T-helper 17 cell (primary cell): ENCODE measurements at places on chromosomes 4 and X.

- DNase-seq: no peak
Observed at GRCh38 chr4:41692717-41693345, 55.7 kb downstream of the PHOX2B start.

DNA sequence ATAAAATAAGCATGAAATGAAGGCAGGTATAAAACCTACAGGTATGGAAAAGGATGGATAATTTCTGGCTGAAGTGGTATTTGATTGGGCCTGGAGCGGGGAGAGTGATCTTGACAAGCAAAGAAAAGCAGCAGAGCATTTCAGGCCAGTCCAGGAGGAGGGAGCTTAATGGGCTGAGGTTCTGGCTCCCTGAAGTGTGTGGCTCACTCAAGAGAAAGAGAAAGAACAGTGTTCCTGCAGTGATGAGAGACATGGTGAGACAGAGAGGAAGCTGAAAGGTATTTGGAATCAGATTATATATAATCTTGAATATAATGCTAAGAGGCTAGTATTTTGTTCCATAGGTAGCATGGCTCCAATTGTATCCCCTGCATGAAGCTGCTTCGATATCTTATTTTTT is 153.5 kb downstream of the MGST2 start:
- no peak for DNase-seq

DNA sequence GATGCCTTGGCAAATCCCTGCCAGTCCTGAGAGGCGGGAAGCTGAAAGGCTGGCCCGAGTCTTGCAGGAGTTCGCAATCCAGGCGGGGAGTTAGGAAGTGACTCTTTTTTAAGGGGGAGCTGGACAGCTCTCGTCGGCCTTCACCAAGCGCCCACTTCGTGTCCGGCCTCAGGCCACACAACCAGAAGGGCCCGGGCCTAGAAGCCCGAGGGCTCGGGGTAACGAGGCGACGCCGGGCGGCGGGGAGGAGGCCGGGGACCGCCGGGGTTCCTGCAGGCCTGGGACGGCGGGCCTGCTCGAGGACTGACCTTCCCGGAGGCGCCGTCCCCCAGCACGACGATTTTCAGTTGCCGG is 395 bp downstream of the RAB28 start:
- no peak for DNase-seq

- DNase-seq: no peak
Observed at GRCh38 chrX:131054906-131055305, 3.2 kb upstream of the ARHGAP36 start.

DNA sequence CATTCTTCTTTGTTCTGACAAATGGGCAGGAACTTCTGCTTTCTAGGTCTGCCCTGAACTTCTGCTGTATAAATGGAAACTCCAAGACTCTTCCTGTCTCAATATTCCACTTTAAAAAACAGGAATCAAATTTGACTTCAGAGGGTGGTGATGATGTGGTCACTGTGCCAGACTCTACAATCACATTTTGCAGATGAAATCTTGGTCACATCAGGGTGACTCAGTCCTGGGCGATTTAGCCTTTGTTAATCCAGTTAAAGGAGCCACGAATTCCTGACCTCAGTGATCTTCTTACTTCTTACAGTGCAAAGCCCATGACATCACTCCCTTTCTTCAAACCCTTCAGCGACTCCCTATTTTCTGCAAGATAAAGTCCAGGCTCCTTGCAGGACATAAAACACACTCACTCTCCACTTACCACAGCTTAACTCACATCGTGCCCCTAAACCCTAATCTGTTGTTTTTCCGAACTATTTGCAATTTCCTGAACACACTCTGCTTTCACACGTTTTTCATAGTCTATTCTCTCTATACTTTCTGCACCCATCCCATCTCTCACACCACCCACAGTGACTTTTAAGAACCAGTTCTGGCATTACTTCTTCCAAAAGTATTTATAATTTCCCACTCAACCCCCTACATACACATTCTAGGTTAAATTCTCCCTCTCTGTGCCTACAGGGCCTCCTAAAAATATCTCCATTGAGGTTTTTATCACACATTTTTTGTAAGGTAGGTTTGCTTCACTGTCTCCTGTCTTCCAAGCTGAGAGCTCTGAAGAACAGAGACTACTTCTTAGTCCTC is 11.1 kb downstream of the GASK1B start:
- no peak for DNase-seq

DNA sequence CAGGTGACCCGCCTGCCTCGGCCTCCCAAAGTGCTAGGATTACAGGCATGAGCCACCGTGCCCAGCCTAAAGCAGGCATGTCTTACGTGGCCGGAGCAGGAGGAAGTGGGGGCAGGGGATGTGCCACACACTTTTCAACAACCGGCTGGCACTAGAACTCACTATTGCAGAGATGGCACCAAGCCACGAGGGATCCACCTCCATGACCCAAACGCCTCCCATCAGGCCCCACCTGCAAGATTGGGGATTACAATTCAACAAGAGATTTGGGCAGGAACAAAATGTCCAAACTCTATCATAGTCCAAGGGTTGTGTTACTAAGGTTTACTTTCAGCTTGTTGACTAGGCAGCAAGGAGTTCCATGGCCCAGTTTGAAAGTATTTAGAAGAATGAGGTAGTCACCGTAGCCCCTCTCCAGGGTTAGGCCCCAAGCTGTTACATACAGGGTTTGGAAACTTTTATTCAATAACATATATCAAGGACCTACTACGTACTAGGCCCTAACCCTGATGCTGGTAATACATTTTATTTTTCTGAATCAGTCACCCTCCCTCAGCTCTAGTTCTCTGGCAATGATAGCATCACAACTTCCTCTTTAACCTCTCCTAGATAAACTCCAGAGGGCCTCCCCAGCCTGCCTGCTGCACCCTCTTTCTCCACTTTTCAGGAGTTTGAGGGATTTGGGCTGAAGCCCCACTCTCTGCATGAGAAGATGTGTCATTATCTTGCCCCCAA is 18.0 kb upstream of the TBC1D14 start:
- no peak for DNase-seq

DNA sequence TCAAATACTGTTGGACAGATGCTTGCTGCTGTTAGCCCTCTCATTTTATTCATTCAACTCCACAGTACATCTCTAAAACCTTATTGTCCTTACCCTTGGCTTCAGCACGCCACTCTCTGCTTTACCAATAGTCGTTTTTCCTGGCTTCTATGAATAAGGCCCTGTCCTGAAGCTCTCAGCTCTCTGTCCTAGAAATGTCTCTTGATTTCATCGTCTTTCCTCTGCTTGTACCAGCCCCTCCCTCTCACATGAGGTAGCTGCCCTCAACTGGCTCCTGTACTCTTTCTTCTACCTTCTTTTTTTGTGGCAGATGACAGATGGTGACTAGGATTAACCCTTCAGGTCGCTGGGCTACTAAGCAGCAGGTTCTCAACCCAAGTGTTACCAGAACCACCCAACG is 11.4 kb downstream of the ADGRA3 start:
- no peak for DNase-seq

GRCh38 chr4:118839221-118839927 is 3.4 kb upstream of the SEC24D start:
- no peak for DNase-seq

DNA sequence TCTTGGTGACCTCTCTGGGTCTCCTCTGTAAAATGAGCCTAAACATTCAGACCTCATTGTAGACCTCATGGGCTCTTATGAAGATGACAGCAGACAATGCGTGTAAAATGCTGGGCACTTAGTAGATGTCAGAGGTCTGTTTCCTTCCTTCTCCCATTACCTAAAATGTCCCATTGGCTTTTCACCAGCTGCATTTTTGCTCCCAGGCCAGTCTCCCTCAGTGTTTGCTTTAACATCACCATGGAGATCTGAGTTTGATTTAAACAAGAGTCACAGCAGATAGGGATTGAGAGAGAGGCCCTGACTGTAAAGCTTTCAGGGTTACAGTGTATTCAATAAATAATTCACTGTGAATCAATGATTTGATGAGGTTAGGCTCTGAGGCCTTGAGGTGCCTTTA is 24.3 kb downstream of the PSAPL1 start:
- no peak for DNase-seq

- DNase-seq: no peak
Observed at GRCh38 chr4:6692379-6692778, 1.3 kb upstream of the S100P start.

DNA sequence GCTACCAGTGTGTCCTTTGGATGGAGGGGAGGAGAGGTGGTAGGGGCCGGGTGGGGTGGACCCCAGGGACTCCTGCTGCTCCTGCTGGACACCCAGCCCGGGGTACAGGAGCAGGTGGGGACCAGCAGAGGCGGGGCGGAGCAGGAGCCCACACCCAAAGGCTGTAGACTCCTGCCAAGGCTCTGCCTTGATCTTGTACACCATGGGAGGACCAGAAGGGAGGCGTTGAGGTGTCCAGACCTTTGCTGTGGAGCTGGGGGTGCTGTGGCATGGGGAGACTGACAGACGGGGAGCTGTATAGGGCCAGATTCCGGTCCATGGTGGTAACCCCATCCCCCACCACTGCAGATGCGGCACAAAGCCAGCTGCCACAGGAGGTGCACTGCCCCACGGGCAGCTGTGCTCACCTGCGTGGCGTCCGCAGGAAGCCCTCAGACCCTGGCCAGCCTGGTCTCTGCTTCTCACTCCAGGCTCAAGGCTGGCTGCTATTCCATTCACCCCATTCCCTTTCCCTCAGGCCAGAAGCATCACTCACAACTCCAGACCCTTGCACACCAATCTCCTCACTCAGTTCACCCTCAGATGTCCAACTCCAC is 5.0 kb upstream of the SLC26A1 start:
- no peak for DNase-seq

DNA sequence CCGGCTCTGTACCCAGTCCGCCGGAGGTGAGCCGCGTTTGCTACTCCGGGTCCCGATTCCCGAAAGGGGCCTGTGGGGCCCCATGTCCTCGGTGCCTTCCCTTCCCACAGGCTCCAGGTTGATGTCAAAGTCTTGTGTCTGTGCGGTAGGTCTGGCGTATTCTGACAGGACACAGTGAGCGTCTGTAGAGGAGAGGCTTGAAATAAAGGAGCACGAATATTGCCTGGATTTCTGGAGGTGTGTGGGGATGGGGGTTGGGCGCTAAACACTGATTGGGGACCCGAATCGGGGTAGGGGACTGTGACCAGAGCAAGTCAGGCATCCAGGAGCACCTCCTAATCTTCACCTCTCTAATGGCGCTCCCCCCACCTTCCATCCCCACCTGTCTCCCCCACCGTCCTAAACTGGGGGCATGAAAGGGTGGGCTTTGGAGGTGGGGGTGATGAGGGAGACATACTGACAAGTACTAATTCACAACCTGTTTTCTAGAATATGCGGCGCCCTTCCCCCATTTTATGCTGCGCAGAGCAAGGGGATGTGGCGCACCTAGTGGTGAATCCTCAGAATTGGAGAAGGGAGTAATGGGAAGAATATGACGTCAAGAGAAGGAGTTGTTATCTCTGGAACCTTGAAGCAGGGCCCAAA is 855 bp downstream of the GPRASP2 start:
- DNase-seq: no peak

GRCh38 chr4:189035654-189036053 is 896.4 kb downstream of the TRIML1 start:
- DNase-seq: no peak

- no peak for DNase-seq
Observed at GRCh38 chr4:40723728-40724127, 26.0 kb upstream of the NSUN7 start.
